NCI-H2107 (cell line): ENCODE measurements at places on chromosomes 2 and 18.

DNA sequence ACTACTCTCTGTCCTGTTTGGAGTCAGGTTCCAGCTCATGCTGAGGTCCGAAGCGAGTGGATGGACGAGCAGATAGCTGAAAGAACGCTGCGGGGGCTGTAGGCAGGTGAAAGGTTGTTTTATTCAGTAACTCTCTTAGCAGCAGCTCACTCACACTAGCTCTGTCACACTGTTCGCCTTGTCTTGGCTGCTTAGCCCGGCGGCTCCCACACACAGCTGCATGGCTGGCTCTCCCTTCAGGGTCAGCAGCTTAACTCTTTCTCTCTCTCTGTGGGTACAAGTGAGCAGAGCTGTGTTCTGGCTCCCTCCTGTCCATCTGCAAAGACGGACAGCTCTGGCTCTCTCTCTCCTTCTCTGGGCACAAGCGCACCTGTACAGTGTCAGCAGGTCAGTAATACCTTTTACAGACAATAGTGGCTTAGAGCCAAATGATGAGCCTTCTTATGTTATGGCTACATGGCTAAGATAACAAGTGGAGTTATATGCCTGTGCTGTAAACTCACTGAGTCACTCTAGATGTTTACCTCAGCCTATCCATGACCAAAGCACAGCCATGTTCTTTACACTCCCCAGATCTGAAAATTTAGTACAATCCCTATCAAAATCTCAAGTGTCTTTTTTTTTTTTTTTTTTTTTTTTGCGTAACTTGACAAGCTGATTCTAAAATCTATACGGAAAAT is 149.3 kb downstream of the GALNT1 start:
- no peak for DNase-seq

GRCh38 chr2:225171350-225171749 is 129.1 kb upstream of the DOCK10 start:
- no peak for DNase-seq

GRCh38 chr2:76985387-76986136 is 536.6 kb downstream of the LRRTM4 start:
- DNase-seq: no peak

GRCh38 chr18:8794156-8794933 is 89.0 kb downstream of the MTCL1 start:
- DNase-seq: no peak

GRCh38 chr2:124804014-124804940 is 779.2 kb downstream of the CNTNAP5 start:
- no peak for DNase-seq

- DNase-seq: no peak
Observed at GRCh38 chr2:77294474-77294873, 227.7 kb downstream of the LRRTM4 start.

DNA sequence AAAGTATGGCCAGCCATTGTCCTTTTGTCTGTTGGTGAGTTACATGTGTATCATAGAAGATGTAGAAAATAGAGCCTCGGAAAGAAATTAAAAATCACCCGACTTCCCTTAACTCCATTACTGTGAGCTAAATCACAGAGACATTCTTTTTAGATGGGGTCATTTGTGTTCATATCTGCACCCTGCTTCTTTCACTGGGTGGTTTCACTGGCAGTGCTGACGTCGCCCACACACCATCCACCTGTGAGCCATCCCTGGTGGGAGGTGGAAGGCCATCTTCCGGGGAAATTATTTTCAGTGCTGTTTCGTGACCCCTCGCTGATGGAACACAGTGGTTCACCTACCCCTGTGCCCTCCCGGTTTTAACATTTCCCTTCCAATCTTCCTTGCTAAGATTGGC is 21.2 kb downstream of the SH3BP4 start:
- DNase-seq: no peak

DNA sequence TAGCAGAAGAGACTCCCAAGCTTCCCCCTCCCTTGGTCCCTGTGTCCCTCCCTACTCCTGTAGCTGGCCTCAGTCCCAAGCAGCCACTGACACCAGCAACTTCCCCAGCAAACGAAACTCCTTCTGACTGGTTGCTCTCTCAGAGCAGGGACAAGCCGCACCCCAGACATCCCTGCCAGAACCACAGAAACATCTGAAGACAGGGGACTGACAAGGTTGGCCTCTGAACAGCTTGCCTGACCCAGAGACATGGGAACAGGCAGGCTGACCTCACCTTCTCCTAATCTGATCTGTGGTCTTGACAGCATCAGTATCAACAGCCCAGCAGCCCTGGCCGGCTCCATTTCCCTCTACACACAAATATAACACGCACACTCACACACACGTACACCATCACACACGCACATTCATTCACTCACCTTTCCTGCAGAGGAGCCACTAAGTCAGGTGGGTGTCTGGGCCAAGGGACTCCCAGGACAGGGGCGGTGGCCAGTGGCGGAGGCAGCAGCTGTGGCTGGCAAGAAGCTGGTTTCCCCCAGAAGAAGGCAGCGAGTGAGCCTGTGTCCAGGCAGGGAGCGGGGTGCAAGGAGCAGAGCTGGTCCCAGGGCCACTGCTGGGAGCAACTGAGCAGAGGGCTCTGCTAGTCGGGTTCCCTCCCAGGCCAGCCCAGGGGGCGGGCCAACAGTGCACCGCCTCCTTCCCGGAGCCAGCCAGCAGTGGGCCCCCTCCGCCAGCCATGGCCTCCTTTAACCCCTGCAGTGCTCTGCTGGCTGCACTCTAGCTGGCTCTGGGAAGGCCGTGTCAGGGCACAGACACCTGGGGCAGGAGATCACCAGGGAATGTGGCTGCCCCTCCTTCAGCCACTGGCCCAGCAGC is 59.1 kb downstream of the TNS1 start:
- DNase-seq: no peak

- DNase-seq: no peak
Observed at GRCh38 chr2:157523270-157524247, 79.7 kb upstream of the CYTIP start.

DNA sequence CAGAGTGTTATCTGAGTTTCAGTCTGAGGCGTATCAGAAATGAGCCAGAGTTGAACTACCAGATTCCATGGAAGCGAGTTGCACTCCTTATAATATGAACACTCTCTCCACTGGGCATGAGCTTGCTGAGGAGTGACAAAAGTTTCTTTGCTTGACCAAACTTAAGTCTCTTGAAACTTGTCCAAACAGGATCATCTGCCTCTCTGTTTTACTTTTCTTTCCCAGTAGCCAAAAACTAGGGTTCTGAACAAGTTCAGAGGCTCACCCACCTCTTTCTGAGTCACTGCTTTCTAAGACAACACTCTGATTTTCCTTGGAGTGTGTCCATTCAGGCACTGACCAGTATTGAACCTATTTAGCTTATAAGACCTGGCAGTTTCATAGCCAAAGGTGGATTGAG is 233.2 kb upstream of the TCF4 start:
- DNase-seq: no peak

DNA sequence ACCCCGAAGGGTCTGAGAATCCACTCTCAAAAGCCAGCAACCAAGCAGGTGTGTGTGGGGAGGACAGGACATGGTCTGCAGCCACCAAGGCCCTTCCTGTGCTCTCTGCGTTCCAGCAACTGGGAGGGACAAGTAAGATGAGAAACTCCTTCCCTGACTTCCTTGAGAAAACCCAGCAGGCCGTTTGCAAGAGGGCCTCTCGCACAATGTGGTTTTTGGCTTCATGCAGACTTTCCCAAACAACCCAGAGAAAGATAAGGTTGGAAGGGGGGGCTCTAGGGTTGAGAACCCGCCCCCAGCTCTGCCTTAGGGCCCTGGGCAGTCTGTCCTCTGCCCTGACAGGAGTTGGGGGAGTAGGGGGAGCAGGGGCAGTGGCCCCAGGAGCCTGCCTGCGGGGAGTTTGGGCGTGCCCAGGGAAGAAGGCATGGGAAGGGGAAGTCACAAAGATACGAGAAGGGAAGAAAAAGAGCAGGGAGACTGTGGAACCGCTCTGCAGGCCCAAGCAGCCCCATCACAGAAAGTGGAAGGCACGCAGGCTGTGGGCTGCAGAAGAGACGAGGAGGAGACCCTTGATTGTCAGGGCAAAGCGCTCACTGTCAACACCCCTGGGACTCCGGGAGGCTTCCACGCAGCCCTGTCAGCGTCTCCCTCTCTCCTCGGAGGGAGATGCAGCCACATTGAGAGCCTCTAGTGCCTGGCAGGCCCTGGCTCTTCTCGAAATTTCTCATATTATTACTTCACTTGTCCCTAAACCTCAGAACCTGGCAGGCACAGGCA is 99.8 kb downstream of the SMAD7 start:
- no peak for DNase-seq
